ENCODE measurements at places on chromosomes 2 and 18.

GRCh38 chr2:121234791-121235190 lies 50.2 kb downstream of the TFCP2L1 start:
- no peak for DNase-seq

GRCh38 chr2:120439637-120440384 lies 93.9 kb downstream of the INHBB start:
- DNase-seq = no peak

GRCh38 chr2:178327516-178327915 lies 123.5 kb downstream of the PRKRA start:
- DNase-seq = no peak

- peak; percentile 34 for DNase-seq
Observed at GRCh38 chr2:216339456-216340279, 32.6 kb downstream of the MARCHF4 start.

DNA sequence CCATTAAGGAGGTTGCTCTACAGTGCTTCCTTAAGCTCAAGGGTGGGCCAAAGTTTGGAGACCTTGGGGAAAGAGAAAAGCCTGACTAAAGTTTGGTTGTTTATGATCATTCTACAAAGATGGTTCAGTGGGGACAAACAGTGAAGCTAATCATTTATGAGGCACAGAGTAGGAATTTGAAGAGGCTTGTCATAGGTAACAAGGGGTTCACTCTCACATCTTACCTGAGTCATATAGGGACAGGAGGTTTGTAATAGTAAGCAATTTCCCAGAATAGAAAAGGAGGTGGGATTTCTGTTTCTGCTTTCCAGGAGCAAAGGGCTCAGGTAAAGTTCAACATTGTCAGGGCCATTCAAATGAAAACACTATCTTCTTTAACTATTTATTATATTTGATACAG lies 787.9 kb downstream of the CPS1 start:
- no peak for DNase-seq

GRCh38 chr2:80293039-80293438 lies 11.5 kb downstream of the LRRTM1 start:
- DNase-seq = no peak

Data from endothelial cell (in vitro differentiated cells).